ENCODE measurements at places on chromosomes 12 and 14. TPM values are rescaled to one million over a fixed set of nuclear protein-coding genes. Genes with fewer than 3 reads are reported as not detected.
A peak's percentile ranks its signal among the peaks of the same experiment; 100 is the strongest.

The RIPK3 gene
- 1.7 TPM for total RNA-seq

The B4GALNT1 gene
- 9.3 TPM for total RNA-seq

The RAP1B gene
- total RNA-seq, result 44.0 TPM

The GPRC5A gene
- total RNA-seq, result 3.7 TPM

The CD163 gene
- total RNA-seq, result 83.7 TPM

The SLC24A4 gene
- total RNA-seq, result 0.14 TPM

The MYH7 gene
- total RNA-seq, result 18,811 TPM

The MYF6 gene
- not detected for total RNA-seq

The SERPINA1 gene
- total RNA-seq, result 3.9 TPM

The VASH1 gene
- total RNA-seq, result 10.1 TPM

The WASHC4 gene
- total RNA-seq, result 26.0 TPM

The B3GNT4 gene
- total RNA-seq, result not detected

The KRT71 gene
- total RNA-seq, result not detected

The LMNTD1 gene
- total RNA-seq, result not detected

DNA sequence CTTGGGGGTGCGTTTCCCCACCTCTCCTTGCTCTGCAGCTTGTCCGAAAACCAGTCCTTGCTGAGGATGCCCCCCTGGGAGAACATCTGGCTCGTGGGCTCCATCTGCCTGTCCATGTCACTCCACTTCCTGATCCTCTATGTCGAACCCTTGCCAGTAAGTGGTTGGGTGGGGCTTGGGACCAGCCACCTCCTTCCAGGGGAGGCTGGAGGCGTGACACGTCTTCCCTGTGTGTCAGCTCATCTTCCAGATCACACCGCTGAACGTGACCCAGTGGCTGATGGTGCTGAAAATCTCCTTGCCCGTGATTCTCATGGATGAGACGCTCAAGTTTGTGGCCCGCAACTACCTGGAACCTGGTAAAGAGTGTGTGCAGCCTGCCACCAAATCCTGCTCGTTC, 57.5 kb downstream of the ANAPC7 start:
- H3K4me3 ChIP-seq, result no peak overlapping the region
- H3K36me3 ChIP-seq, result peaks cover 100% of the 10 kb centered on the region
- H3K4me1 ChIP-seq, result peaks cover 27% of the 10 kb centered on the region

- no peak for DNase-seq
- no peaks in the 10 kb centered on the region for H3K4me1 ChIP-seq
- no peaks in the 10 kb centered on the region for H3K36me3 ChIP-seq
- H3K27me3 ChIP-seq, result peaks cover 29% of the 10 kb centered on the region
- H3K27ac ChIP-seq, result no peak overlapping the region
- no peak overlapping the region for H3K4me3 ChIP-seq
Measured at GRCh38 chr12:126907900-126908764, 1358.8 kb upstream of the TMEM132C start.

GRCh38 chr14:100644383-100644782, 57.2 kb upstream of the BEGAIN start:
- no peak for DNase-seq
- H3K27ac ChIP-seq, result no peak overlapping the region
- no peak overlapping the region for H3K4me3 ChIP-seq

GRCh38 chr14:68413509-68413908, 379.4 kb downstream of the ZFP36L1 start:
- H3K4me3 ChIP-seq, result no peak overlapping the region
- H3K27me3 ChIP-seq, result no peaks in the 10 kb centered on the region
- H3K36me3 ChIP-seq, result no peaks in the 10 kb centered on the region
- no peak for DNase-seq
- peak overlapping the region; percentile 19 for H3K27ac ChIP-seq

GRCh38 chr12:22121224-22121623, 75.2 kb downstream of the CMAS start:
- DNase-seq, result no peak
- H3K27ac ChIP-seq, result no peak overlapping the region
- no peaks in the 10 kb centered on the region for H3K27me3 ChIP-seq
- H3K36me3 ChIP-seq, result no peaks in the 10 kb centered on the region
- no peak overlapping the region for H3K4me3 ChIP-seq

DNA sequence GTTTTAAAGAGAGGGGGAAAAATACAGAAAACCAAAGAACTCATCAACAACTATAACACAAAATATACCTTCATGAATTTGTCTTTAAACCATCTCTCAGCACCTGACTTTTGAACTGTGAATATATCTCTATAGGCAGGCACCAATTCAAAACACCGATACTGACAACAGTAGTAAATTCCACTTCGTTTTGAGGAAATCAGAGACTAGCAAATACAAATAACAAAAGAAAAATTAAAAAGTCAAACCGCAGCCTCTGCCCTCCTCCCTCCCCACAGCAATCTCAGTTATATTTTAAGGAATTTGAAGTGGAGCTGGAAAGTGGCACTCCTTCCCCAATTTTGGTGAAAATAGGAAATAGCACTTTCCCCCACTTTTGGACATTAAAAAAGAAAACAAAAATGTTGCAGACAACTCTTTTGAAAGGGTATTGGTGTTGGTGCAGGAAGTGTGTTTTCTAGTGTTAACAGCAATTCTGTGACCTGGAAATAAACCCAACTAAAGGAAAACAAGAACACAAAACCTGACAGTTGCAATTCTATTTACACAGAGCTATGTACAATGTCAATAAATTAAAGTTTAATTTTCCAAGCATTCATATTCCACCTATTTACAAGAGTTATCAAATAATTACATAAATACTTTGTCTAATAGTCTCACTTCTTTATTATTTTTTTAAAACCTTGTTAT, 13.5 kb downstream of the TBX3 start:
- H3K36me3 ChIP-seq, result peaks cover 38% of the 10 kb centered on the region
- no peak for DNase-seq
- H3K4me1 ChIP-seq, result peaks cover 45% of the 10 kb centered on the region
- no peak overlapping the region for H3K4me3 ChIP-seq
- no peak overlapping the region for H3K27ac ChIP-seq
- H3K27me3 ChIP-seq, result peaks cover 29% of the 10 kb centered on the region

DNA sequence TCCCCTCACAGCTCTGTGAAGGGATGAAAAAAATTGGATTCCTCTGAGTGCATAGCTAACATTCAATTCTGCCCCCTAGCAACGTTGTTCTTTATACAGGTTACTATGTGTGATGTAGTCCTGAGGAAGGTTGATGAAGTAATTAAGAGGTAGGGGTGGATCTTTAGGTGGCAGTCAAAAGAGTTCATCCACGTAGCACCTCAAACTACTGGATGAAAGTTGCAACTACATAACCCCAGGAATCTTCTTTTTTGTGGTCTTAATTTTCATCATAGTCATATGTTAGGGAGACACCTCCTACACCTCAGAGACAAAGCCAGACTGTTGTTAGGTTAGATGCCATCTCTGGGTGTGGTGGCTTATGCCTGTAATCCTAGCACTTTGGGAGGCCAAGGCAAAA, 10.2 kb upstream of the NFE2 start:
- no peaks in the 10 kb centered on the region for H3K27me3 ChIP-seq
- no peak overlapping the region for H3K4me3 ChIP-seq
- no peaks in the 10 kb centered on the region for H3K36me3 ChIP-seq
- DNase-seq, result no peak
- H3K27ac ChIP-seq, result no peak overlapping the region
- H3K4me1 ChIP-seq, result peaks cover 16% of the 10 kb centered on the region

DNA sequence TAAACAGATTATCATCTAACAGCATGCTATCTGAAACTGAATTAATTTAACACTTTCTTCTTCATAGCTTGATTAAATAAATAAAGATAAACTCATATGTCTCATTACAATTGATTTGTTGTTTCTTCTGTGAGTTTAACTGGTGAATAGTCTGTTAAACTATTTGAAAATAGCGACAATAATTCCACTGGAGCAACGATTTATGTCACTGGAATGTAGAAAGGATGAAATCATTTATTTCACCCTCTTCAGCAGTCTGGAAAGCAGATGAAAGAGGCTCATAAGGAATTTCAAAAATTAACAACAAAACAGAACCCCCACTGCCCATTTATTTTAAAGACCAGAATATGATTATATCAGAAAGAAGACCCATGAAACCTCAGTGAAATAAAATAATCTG, 1165.1 kb upstream of the USP15 start:
- DNase-seq, result no peak
- H3K27me3 ChIP-seq, result no peaks in the 10 kb centered on the region
- no peaks in the 10 kb centered on the region for H3K4me1 ChIP-seq
- no peak overlapping the region for H3K27ac ChIP-seq

DNA sequence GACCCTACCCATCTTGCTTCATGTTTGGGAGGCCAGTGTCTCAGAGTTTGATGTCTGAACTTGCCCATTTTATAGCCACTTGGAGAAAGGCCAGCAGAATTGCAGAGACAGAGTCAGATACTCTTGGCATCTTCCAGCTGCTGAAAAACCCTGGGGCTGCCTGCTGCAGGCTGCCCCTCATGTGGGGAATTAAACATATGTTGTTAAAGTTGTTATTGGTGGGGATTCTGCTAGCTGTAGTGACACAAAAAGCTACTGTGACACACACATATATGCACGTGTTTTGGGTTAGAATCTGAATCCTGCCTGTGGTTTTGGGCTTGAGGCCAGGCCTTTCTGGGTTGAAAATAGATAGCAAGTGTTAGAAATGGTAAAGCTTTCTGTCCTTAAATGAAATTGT, 1288.4 kb downstream of the AACS start:
- no peaks in the 10 kb centered on the region for H3K27me3 ChIP-seq
- no peak overlapping the region for H3K4me3 ChIP-seq
- H3K36me3 ChIP-seq, result no peaks in the 10 kb centered on the region
- no peak for DNase-seq
- H3K4me1 ChIP-seq, result no peaks in the 10 kb centered on the region
- no peak overlapping the region for H3K27ac ChIP-seq

DNA sequence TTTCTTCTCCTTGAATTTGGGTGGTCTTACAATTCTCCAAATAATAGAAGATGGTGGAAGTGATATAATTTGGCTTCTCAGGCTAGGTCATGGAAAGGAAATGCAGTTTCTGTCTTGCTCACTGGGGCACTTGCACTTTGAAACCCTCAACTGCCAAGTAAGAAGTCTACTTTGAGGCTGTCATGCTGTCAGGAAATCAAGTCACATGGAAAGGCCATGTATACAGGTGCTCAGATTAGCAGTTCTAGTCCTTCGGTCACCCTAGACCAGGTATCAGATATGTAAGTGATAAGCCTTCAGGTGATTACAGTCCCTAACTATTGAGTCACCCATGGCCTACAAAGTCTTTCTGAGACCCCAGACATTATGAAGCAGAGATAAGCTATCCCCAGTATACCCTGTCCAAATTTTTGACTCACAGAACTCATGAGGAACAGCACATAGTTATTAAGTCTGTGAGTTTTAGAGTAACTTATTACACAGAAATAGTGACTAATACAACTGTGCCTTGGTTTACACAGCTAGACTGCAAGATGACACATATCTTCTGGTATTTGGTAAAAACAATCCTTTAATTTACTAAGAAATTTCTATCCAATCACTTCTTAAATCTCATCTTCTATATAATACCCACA, 26.3 kb upstream of the BBS10 start:
- H3K36me3 ChIP-seq, result peaks cover 99% of the 10 kb centered on the region
- no peak overlapping the region for H3K4me3 ChIP-seq
- no peaks in the 10 kb centered on the region for H3K4me1 ChIP-seq
- DNase-seq, result no peak
- H3K27me3 ChIP-seq, result no peaks in the 10 kb centered on the region
- H3K27ac ChIP-seq, result no peak overlapping the region

DNA sequence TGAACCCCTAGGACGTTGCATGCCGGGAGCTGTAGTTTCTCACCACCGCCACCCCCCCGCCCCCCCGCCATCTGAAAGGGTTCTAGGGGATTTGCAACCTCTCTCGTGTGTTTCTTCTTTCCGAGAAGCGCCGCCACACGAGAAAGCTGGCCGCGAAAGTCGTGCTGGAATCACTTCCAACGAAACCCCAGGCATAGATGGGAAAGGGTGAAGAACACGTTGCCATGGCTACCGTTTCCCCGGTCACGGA, 501 bp upstream of the HSP90B1 start:
- peak overlapping the region; percentile 95 for H3K27ac ChIP-seq
- H3K4me1 ChIP-seq, result peaks cover 47% of the 10 kb centered on the region
- no peaks in the 10 kb centered on the region for H3K27me3 ChIP-seq
- H3K36me3 ChIP-seq, result peaks cover 25% of the 10 kb centered on the region
- H3K4me3 ChIP-seq, result peak overlapping the region; percentile 95

DNA sequence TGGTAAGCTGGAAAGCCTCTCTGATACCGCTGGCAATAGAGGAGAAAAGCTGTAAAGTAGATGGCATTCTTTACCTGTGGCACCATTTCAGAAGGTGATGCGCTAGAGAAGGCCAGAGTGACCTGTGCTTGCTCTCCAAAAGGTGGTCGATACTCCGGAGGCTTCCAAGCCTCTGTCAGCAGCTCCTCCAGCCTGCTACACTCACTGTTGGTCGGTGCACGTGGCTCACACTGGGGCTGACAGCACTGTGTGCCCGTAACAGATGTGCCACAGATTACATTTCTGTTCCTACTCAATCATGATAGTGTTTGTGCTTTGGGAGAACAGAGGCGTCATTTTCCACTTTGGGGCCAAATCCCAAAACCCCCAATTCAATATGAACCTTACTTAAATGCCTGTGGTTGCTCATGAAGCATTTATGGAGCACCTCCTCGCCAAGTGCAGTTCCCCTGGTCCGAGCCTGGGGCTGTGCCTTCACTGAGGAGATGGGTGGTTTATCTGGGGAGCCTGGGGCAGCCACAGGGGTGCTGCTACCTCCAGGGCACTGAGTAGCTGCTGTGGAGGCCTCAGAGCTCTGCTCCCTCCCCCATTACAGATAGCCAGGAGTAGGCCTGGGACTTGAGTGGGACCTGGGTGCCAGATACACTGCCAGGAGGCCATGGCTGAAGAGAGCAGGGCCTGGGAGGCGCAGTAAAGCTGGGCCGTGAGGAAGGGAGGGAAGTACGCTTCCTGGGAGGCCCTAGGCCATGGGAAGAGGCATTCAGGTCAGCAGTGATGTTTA, 26.8 kb downstream of the CCNK start:
- H3K36me3 ChIP-seq, result peaks cover 6% of the 10 kb centered on the region
- no peaks in the 10 kb centered on the region for H3K27me3 ChIP-seq
- DNase-seq, result no peak
- no peak overlapping the region for H3K27ac ChIP-seq
- H3K4me3 ChIP-seq, result no peak overlapping the region

- H3K27ac ChIP-seq, result no peak overlapping the region
- no peaks in the 10 kb centered on the region for H3K27me3 ChIP-seq
Measured at GRCh38 chr12:132858718-132859266, 28.6 kb downstream of the CHFR start.

- peaks cover 21% of the 10 kb centered on the region for H3K36me3 ChIP-seq
- no peak for DNase-seq
- no peaks in the 10 kb centered on the region for H3K27me3 ChIP-seq
- no peak overlapping the region for H3K4me3 ChIP-seq
Measured at GRCh38 chr14:24403294-24403998, 4.6 kb downstream of the NYNRIN start.

- no peaks in the 10 kb centered on the region for H3K27me3 ChIP-seq
- peak overlapping the region; percentile 67 for H3K4me3 ChIP-seq
- DNase-seq, result no peak
- H3K36me3 ChIP-seq, result no peaks in the 10 kb centered on the region
Measured at GRCh38 chr12:45217846-45218245, 2.0 kb downstream of the ANO6 start.

All from heart right ventricle (tissue), 16 donors.